Hematopoietic multipotent progenitor cell treated with erythropoietin and hydrocortisone succinate and interleukin-3 and kit ligand, for 17 days (in vitro differentiated cells): ENCODE measurements at places on chromosomes 2 and 18.

DNA sequence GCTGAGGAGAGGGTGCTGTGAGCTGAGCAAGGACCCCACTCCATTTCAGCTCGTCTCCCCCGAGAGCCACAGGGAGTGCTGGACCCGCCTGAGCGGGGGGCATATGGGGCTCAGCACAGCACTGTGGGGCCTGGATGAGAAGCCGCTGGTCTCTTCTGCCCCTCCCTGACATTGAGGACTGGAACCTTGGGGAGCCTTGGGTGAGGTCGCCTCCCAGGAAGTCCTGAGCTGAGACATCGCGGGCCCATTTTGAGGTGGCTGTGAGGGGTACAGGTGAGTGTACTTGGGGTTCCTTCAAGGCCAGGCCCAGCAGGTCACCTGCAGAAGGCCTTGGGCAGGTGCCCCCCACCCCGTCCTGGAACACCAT, 3.1 kb upstream of the AQP12A start:
- DNase-seq, result no peak

DNA sequence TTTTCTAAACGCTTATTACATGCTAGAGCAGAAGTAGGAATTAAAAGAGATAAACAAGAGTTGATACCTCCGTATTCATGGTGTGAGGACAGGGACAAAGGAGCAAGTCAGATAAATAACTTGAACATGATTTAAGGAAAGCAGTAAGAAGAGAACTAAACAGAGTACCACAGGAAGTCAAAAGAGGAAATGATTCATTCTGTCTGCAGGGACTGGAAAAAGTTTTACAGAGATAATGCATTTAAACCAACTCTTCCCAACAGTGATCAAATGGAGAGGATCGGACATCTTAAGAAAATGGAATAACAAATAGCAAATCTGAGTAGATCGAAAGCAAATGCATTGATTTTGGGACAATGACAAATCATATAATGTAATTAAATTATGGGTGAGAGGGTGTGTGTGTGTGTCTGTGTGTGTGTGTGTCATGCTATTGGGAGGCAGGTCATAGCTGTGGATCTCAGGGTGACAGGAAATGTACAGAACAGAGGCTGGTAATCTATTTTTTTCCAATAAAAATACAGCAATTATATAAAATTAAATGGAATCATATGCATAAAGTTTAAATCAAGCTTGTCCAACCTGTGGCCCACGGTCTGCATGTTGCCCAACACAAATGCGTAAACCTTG, 113.4 kb downstream of the MC4R start:
- DNase-seq, result no peak

DNA sequence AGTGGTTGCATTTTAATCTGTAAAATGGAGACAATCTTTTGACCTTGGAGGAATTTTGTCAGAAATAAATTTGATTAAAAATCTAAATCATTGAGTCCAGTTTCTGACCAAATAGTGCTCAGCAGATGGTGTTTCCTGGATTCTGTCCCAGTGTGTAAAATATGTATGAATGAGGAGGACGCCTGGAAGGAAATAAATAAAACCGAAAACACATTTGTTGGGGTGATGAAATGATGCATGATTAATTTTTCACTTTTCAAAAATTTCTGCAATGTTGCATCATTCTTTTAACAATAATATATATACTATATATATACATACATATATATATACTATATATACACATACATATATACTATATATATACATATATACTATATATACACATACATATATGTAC, 261.1 kb upstream of the TRIB2 start:
- DNase-seq, result peak; percentile 16

GRCh38 chr2:203407496-203407895, 79.3 kb downstream of the ABI2 start:
- DNase-seq, result no peak

DNA sequence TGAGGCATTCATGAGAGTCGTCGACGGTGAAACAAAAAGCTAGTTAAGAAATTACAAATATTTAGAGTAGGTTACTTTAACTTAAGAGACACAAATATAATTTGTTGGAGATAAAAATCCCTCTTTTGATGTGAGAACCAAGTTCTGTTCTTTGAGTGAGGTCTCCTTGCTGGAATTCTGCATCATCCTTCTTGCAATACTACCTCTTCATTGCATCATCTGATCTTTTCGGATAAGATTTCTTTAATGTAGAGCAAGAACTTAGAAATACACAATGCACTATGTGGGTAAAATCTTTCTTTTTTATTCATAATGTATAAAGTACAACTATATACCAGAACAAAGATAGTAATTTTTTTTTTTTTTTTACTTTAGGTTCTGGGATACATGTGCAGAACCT, 118.4 kb downstream of the ARL4C start:
- DNase-seq, result no peak

DNA sequence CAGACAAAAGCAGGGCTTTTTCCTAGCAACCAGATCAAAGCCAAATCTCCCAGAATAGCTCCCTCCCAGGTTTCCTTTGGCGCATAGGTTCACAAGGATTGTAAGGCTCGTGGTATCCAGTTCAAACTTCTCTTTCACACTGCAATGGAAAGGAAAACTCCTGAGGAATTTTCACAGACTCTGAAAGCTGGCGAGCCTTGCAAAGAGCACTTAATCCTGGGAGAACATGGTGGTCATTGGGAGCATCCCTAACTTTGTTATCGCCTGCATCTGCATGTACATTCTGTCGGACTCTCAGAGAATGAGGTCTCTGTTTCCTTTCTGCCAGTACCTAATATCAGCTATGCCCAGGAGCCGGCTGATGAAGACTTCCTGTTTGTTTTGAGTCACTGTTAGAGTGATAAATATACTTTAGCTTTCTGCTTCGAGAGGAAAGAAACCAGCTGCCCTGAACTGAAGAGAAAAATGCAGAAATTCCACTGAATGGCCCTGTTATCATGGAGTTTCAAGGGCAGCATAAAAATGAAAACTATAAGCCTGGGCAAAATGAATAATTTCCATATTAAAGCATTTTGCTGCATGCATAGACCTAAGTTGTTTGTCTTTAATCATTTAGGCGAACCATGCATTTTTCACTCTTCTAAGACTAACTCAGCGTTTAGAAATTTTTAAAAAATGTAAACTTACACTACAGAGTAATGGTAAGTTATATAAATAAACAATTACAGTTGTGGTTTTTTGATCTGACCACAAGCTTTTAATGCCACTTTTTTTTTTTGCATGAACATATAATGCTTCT, 76.4 kb upstream of the ZEB2 start:
- peak; percentile 24 for DNase-seq

GRCh38 chr2:178482437-178482836, 2.2 kb downstream of the PLEKHA3 start:
- peak; percentile 40 for DNase-seq

GRCh38 chr18:53911200-53911599, 313.3 kb downstream of the MBD2 start:
- no peak for DNase-seq

DNA sequence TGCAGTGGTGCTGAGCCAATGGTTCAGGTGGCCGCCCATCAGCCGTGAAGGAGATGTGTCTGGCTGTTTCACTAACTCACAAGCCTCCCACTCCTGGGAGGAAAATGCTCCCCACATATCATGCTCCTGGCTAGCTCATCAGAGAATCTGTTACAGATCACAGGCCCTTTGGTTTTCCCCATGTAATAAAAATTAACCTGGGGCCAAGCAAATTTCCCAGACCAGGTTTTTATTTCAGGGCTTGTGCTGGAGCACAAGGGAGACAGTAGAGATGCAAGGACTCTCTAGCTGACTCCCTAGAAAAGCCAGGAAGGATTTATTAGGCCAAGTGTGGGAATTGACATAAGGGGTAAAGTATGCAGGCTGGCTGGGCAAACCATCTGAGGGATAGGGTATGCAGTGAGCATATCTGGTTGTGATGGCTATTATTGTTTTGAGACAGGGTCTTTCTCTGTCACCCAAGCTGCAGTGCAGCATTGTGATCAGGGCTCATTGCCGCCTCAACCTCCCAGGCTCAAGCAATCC, 40.6 kb upstream of the CCBE1 start:
- no peak for DNase-seq

DNA sequence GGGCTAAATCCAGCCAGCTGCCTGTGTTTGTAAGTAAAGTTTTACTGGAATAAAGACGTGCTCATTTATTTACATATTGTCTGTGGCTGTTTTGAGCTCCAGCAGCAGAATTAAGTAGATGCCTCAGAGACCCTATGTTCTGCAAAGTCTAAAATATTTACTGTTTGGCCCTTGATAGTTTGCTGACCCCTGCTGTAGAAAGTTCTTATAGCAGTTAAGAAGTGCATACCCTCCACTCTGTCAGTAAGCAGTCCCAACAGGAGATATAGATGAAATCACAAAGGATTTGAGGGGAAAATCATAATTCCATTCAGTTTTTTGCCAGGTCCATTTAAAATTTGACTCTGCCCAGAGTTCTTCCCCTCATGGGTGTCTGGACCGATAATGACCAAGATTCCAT, 50.1 kb upstream of the ITM2C start:
- no peak for DNase-seq

GRCh38 chr2:26299471-26300101, 46.4 kb upstream of the SELENOI start:
- DNase-seq, result peak; percentile 27

DNA sequence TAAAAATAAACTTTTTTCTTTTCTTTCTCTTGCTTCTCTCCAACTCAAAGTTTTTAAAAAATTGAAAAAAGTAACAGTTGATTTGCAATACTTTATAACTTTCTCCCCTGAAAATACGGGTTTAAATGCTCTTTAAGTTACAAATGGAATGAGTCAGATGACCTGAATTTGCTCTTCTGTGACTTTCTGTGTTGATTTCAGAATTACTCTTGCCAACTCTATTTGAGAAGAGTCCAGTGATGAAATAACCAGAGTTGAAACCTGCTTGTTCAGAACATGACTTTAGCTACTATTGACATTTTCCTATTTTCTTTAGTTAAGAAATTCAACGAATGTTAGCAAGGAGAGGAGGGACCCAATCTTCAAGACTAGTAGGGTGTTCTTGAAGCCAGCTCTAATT, 146.1 kb upstream of the ZSWIM2 start:
- DNase-seq, result no peak

- DNase-seq, result no peak
Observed at GRCh38 chr2:232549655-232550353, 553 bp downstream of the TIGD1 start.

DNA sequence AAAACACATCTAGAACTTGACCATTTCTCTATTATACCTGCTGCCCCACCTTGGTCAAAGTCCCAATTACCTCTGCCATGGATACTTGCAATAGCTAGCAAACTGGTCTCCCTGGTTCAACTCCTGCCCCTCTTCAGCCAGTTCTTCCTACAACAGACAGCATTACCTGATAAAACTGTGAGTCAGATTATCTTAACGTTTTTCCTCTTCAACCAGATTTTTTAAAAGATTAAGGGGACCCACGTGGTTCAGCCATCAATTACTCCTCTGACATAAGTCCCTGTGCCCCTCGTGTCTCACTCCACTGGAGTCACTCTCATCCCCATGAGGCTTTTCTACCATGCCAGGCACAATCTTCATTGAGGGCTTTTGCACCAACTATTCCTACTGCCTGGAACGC, 5.3 kb upstream of the ARHGAP15 start:
- DNase-seq, result no peak

DNA sequence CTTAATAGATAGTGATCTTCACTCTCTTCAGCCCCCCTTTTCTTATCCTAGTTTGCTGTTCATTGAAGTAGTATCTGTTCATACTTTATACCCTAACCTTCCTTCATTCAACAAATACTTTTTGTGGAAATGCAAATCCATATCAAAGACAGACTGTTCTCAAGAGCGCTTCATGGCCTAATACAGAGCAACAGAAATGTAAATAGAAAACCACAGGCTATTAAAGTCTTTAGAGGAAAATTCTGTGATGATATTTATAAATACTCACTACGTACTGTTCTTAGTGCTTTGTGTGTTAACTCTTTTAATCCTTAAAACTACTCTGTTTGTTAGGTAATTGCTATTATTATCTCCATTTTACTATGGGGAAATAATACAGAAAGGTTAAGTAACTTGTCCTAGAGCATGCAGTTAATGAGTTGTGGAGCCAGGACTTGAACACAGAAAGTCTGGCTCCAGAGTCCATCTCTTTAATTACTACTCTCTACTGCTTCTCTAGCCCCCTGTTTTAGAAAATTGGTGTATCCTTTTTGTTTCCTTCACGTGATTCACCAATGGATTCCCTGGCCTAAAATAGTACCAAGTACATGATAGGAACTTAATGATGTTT, 2.9 kb downstream of the MDH1 start:
- no peak for DNase-seq

- no peak for DNase-seq
Observed at GRCh38 chr2:222307143-222307756, 8.5 kb upstream of the PAX3 start.

DNA sequence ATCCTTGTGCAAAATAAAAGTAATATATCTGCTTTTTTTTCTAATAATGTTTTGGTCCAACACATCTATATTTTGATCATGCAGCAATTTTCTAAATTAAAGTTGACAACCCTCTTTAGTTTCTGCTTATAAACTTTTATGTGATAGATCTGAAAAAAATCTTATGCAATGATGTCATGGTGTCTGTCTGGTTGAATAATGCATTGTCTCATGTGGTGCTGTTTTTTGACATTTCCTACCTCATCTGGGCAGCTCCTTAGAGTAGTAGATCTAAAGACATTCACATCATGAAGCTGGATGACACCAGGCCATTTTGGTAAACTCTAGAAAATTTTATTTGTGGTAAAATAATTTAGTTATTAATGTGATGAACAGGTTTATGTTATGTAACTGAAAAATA, 106.8 kb upstream of the FN1 start:
- no peak for DNase-seq

DNA sequence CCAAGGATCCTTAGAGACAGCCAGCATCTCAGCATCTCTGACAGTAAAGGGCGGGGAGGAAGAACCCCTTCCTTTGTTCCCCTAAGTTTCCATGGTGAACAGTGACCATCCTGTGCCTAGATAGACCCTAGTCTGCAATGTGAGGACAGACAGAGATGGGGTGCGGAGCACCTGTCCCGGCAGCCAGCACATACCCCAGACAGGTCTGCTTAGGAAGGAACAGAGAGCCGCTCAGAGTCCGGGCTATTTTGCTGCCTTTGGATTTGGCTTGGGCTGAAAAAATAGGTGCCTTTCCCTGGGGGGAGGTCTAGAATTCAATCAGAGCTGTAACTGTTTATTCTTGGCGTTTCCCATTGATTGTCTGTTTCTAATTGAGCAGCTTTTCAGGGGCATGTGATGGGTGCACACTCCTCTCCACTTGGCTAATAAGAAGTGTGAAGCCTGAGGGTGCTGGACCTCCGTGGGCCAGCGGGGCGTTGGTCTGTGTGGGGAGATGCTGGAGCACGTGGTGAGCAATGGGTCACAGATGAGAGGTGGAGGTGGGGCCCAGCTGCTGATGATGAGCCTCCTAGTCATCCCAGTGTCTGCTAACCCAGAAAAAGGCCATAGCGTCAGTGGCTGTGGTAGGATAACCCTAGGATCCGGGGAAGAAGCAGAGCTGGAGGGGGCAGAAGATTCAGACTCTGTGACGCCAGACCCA, 236.8 kb downstream of the SEPTIN10 start:
- no peak for DNase-seq

DNA sequence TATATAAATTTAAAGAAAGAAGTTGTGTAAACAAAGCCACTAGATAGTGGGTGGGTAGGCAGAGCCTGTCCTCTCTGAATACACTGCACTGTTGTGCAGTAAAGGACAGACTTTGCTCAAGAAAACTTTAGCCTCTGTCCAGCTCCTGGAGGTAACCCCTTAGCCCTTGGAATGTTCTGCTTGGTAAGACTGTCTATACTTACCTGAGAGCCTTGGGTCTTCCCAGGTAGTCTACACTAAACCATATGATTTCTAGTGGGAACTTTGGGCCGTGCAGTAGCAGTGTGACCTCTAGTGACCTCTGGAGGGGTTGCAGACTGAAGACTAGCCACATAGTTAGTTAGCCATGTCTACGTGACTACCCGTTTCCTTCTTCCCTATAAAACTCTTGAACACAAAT, 678.3 kb upstream of the NRXN1 start:
- DNase-seq, result no peak
